NCI-H2081 (cell line): ENCODE measurements at places on chromosomes 3 and 15.

- DNase-seq = no peak
These were observed 915 bp upstream of the APH1B start for GRCh38 chr15:63276342-63277037.

GRCh38 chr3:97235611-97236315 lies 421.4 kb downstream of the EPHA6 start:
- DNase-seq = no peak

- no peak for DNase-seq
These were observed 827.7 kb downstream of the ROBO1 start for GRCh38 chr3:78940128-78940527.

DNA sequence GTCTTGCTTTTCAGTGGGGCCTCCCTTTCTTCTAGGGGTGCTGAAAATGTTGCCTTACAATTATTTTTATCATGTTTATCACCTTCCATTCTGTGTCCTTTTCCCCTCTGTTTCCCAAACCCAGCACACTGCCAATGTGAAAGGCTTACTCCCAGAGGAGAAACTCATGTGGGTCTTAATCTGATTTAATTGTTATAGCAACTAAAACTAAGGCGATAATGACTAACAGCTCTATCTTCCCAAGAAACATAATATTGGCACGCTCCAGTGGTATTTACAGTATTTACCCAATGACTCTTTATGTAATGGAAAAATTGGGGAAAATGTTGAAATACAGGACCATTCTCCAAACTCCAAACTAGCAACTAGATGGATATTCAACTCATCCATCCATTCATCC lies 58.4 kb downstream of the MESD start:
- no peak for DNase-seq

DNA sequence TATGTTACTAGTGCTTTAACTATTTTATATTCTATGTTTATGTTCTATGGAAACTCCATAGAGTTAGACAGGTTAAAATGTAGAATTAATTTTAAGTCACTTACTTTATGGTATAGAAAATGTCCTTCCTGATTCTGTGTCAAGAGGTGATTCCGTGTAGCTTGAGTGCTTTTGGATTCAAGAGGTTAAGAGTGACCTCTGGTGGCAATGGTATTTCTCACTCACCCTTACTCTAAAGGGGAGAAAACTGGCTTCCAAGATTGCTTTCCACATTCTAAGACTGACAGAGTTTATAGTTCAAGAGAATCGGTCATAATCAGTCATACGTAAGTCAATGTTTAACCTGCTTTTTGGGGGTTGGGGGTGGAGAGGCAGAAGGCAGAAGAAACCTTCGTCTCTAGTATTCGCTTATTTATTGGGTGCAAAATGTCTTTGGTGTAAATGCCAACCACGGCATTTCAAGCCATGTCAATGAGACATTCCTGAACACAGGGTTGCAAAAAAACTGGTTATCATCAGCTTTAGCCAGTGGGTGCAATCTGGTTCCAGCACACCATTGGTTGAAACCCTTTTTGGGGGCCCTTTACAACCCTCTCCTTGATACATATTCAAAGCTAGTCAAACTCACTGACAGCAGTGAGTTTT lies 92.0 kb upstream of the VGLL3 start:
- peak; percentile 16 for DNase-seq

DNA sequence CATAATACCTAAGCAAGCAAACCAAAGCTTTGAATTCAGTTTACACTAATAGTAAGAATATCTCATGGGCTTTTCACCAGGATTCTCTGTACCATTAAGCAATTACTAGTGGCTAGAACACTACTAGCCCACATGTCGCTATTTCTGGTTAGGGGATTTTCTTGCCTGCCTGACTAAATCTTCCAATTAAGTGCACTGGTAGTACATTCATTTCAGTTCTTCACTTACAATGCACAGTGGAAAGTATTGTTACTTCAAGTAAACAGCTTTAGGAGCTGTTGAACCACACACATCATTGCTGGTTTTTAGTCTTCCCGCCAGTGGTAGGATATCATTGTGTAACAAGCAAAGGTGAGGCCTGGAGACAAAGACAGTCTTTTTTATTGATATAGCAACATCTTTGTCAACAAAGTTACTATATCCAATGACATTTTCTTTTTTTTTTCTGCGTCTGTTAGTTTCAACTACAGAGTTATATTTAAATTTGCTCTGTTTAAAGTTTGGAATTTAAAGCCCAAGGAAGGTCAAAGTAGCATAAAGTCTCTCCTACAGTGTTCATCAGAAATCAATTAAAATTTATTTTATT lies 826.8 kb upstream of the NR2F2 start:
- no peak for DNase-seq

DNA sequence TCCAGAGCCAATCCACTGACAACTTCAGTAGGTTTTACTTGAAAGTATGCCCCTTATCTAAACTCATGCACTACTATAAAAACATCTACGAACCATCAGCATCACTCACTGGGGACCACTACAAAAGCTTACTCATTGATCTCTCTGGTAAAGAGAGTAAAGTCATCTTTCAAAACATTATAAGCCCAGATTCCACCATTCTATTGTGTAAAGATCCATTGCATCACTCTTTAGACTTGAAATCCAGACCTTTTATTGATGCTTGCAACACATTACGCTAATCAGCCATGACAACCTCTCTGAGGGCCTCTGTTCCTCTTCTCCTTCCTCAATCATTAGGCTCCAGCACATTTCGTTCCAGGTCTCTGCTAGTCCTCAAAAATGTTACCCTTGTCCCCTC lies 248.9 kb upstream of the WNT5A start:
- no peak for DNase-seq

DNA sequence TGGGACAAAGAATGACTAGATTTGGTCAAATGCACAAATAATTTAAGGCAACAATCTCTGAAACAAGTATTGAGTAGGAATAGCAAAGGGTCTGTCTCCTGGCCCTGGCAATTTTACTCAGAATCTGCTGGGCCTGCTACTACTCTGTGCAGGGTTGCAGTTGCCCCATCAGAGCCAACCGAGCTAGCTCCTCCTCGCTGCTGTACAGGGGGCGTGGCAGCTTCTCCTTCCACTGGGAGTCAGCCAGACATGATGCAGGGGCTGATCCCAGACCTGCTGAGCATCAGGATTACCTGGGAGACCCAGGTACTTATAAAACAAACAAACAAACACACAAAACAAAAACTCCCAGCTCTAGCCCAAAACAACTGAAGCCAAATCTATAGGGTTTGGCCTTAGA lies 30.5 kb upstream of the PXYLP1 start:
- DNase-seq = no peak

DNA sequence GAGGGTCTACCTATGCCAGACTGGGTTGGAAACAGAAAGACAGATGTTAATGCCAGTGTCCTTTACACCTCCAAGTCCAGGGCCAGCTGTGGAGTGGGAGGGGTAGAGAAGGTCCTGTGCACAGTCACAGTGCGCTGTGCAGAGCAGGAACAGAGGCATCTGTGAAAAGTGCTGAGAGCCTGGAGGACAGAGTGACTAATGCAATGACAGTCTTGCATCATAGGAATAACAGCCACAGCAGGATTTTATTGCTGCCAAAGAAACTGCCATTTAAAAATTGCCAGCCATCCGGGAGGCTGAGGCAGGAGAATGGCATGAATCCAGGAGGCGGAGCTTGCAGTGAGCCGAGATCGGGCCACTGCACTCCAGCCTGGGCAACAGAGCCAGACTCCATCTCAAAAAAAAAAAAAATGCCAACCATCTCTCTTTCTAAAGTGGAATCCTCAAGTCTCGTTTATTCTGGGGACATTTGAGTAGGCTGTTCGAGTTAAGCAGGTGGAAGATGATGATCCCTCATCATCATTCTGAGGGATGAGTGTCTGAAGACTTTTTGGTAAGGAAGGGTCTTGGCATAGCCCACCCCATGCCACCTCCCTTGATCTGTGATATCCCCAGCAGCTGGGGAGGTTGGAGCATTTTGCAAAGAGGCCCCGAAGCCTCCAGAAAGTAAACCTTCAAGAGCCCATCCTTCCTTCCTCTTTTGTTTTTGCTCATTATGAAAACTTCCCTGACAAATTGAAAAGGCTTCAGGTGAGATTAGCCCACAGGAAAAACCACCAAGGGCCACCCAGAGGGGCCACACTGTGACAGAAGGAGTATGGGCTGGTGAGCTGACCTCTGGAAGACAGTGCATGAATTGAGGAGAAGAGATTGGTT lies 7.7 kb downstream of the CCR2 start:
- DNase-seq = no peak
